ENCODE measurements at places on chromosomes 5 and 9.

- no peak for DNase-seq
Observed at GRCh38 chr5:135189024-135189423, 155.0 kb upstream of the PITX1 start.

DNA sequence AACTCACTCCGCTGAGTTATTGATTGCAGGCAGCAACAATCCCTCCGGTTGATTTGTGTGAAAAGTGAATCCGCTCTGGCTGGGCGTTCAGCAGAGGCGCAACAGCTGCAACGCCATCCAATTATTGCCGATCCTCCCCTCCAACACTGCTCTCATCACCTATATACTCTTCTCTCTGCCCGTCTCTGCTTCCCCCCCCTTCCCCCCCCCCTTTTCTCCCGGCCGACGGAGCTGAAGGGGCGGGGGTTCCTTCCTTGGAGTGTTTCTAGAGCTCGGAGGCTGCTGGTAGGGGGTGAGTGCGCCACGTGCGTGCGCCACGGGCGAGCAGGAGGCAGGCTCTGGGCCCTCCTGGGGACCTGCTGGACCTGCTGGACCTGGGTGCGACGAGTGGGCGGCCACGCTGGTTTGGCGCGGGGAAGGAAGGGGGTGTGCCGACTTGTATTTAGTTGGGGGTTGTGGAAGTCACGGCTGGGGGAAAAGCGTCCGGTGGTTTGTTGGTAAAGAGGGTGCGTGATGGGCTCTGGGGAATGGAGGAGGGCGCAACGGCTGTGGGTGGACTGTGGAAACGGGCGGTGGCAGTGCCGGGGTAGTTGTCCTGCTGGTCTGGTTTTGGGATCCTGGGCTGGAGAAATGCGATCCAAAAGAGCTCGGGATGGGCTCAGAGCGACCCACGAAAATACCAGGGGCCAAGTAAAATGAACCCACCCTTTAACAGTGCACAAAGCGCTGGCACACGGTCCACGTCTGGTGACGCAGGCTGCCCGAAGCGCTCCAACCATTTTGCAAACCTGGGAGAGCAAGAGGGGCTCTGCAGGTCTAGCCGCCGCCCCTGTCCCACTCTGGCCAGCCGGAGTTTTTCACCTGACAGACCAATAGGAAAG is 6.4 kb upstream of the MEF2C start:
- DNase-seq = no peak

DNA sequence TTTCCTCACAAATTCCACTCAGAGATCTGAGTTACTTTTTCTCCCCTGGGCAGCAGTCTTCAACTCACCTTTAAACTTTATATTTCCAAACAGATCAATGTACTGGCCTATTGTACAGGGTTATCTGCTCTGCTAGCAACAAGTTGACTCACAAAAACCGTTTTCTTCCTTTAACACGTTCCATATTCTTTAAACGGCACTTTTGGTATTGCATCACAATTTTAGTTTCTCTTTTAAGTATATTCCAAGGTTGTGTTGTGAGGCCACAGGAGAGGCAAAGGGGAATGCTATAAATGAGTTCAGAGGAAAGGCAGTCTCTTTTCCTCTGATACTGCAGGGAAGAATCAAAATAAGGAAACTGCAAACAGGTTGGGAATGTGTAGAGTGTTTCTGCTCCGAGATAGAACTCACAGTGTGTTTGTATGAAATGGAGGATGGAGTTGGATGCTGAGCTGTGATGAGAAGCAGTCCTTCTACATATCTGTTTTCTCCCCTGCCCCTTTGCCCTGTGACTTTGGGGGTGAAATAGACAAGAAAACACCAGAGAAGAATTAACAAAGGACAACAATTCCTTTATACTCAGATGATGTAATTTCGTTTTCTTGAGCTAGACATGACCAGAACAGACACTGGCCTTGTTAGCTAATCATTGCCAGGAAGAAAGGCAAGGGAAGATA is 9.9 kb upstream of the ALDOB start:
- no peak for DNase-seq

DNA sequence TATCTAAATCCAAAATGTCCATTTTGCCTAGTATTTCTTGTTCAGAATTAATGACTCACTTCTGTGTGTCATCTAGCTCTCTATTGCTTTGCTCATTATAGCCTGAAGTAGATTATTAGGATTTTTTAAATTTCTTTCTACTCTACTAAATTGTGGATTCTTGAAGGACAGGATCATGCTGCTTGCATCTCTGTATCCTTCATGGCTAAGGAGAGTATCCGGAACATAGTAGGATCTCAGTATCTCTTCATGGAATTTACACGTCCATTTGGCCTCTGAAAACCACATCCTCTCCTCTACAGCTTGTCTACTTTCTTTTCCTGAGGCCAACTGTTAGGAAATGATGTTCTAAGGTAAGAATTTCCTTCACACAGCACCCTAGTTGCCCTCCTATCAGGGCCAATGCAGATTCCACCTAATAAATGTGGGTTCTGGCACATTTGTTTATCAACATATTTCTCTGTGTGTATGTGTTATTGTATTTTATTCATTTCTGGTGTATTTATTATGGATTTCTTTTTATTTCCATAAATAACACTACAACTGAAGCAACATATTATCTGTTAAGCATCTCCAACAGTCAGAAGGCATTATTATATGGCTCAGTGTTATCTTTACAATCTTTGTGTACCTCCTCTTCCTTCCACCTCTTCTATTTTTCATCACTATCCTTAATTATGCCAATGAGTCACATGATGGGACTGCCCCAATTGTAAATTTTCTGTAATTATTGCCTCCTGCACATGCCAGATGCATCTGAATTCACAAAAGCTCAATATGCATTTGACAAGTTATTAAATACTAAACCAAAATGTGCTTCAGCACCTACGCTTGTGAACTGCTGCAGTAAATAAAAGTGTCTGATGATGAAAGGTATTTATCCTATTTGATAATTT is 557.8 kb upstream of the TLE4 start:
- peak; percentile 84 for DNase-seq

GRCh38 chr9:115837618-115838017 is 316.0 kb upstream of the PAPPA start:
- DNase-seq = no peak

DNA sequence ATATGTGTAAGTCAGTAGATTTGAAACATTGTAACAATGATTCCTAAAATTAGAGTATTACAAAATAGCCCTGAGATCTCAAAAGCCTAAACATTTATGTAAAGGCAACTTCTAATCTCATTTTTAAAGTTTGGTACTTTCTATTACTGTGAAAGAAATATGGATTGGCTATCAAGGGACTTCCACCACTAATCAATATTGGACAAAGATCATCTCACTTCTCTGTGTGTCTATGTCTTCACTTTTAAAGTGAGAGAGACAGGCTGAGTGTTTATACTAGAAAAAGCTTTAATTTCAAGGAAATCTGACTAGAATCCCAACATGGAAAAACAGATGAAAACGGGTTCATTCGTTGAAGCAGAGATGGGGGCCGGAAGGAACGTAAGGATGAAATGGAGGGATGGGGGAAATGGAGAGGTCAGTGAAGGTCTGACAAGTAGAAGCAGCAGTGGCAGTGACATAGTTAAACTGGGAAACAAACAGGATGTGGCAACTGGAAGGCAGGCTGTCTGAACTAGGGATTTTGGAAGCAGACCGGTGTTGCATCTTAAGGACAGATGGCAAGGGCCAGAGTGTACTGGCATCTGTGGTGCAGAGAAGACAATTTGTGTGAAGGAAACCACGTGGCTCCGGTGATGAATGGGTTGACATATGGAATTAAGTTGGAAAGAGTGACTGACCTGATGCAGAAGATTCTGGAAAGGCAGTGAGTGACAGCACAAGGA is 60.8 kb downstream of the PDE4D start:
- no peak for DNase-seq

Data from SW 1271 (cell line).